Stimulated activated CD4-positive, alpha-beta T cell treated with anti-CD3 and anti-CD28 coated beads, Interleukin-2, amount 100 ng/mL, for 4 hours (primary cell): ENCODE measurements at places on chromosomes 2 and 18.

- peak; percentile 1 for DNase-seq
These were observed 540.1 kb downstream of the NRXN1 start for GRCh38 chr2:50491541-50492476.

DNA sequence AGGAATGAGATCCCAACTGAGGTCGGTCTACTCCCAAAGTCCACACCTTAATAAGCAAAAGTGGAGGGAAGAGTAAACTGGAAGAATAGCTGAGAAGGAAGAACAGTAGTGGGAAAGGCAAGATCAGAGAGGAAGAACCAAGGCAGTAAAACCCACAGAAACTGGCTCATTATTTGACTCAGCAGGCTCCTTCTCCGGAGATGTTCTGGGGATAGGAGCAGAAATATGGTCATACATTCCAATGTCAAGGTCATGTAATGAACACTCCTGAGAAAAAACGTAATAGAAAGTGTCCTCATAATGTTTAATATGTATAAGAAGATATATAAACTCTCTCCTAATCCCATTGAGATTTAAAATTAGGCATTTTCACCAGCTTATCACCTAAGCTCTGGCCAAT lies 39.5 kb downstream of the STK39 start:
- no peak for DNase-seq

- no peak for DNase-seq
These were observed 736.8 kb upstream of the SALL3 start for GRCh38 chr18:78242806-78243205.

DNA sequence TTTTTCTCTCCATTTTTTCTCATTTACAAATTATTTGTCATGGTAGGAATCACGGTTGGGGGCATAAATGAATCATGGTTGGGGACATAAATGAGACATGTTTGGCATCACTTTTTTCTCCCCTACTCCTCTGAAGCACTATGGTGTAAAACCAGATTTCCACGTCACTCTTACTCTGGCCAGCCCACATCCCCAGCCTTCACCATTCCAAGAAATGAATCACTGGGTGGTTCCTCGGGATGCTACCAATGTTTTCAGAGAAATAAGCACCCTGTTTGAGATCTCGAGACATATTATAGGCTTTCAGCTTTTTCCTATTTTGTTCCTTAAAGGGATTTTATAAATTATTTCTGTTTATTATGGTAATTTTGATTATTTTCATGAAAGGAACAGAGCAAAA lies 155.0 kb upstream of the SLC8A1 start:
- DNase-seq: no peak

- DNase-seq: no peak
These were observed 25.9 kb downstream of the MALT1 start for GRCh38 chr18:58697146-58697545.

GRCh38 chr2:57965961-57966360 lies 80.6 kb upstream of the VRK2 start:
- DNase-seq: no peak

DNA sequence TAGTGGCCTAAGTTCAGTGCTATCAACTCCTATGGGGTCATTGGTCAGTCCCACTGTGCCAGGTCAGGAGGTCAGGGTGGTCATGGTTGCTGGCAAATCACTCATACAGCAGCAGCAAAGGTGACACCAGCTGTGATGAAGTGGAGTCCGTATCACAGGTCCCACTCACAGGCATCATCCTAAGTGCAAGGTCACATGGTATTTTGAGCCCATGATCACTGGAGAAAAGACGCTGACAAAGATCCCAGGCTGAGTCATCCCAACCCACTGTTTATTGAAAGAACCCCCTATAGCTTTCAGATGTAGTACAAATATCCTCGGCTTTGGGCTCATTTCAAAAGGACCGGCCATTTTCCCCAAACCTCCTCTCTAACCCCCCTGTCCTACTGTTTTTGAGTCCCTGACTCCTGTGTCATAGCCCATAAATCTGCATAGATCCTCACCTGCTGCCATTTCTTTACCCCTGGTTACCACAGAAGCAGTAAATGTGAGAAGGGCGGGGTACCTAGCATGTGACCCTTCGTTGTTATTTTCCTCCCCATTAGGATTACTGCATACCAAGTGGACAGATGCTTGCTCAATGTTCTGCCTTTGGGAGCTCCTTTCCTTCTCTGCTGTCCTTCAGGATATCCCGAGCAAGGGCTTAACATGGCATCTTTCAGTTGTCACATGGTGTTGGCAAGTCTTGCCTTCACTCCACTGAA lies 107.7 kb downstream of the COL6A3 start:
- DNase-seq: no peak

DNA sequence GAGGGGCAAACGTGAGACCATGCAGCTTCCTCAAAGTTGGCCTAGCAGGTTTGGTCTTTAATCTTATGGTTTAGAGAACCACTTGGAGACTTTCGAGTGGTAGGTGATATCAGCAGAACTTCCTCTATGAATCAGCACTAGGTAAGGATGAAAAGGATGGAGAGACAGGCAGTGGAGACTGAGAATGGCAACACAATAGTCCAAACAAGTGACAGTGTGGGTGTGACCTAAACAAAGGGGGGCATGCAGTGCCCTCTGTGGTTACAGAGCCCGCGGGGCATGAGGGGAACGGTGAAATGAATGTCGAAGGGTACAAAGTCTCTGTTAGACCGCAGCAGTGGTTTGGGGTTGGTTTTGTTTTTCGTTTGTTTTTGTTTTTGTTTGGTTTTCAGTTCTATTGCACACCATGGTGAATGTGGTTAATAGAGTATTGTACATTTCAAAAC lies 143.9 kb downstream of the L3MBTL4 start:
- DNase-seq: no peak

DNA sequence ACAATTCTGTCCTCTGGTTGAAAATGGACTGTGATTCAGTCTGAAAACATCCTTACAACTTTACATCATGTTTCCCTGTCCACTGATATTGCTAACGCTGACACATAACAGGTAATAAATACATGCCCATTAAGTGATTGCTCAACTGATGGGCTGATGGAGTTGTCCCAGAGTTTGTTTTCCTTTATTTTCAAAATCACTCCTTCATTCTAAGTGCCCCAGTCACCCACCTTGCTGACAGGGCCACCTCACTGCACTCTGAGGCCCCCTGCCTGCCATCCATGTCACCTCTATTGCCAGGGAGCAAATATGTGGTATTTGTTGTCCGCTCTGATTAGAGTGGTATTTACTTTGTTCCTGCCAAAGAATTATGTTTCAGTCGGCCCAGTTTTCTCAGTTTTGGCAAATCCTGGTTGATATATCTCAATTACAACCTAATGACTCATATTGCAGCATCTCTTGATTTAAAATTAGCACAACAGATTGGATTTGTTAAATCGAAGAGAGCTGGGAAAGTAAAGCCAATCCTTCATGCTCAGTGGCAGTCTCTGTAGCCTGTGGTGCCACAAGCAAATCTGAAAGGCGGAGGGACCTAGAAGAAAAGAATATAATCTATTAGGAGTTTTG lies 105.1 kb downstream of the RDH14 start:
- DNase-seq: no peak

- no peak for DNase-seq
These were observed 116.6 kb upstream of the SMIM21 start for GRCh38 chr18:75544051-75544481.

- DNase-seq: no peak
These were observed 17.7 kb downstream of the TUBB6 start for GRCh38 chr18:12325726-12326245.

GRCh38 chr2:133407341-133407740 lies 160.9 kb downstream of the NCKAP5 start:
- DNase-seq: no peak

DNA sequence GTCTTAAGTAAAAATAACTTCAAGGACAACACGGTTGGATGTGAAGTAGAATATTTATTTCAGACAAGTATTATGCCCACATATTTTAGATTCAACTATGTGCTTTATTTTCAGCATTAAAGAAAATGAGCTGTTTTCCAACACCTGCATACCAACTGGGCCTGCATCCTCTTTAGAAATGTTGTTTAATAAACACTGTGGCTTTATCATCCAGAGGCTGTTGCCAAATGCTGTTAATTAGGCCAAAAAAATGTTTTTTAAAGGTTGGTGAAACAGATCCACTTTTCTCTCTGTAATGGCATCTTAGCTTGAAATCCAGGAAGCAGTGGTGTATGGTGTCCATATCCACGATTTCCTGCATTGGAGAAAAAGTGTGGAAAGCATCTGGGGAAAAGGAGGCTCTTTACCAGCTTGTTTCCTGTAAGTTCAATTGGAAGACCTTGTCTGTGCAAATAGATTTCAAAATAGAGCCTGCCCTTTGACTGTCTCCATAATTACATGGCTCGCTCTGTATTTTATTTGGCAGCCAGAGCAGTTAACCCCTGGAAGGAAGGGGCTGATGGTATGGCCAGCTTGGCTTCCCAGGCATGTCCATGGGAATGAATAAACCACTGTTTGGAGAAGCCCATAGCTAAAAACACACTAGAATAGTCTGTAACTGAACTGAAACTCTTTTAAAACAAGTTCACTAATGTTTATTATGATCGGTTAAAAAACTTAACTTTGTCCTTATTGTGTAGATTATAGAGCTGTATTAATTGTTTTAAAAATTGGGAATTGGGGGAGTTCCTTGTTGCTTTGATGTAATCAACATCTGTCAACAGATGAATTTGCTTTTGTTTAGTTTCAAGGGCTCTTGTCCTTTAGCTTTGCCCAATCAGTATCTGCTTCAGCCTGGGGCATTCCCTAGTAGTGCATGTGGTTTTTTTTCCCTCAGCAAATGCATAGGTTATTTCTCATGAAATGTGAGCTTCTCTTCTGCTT lies 33.0 kb upstream of the DLX1 start:
- DNase-seq: no peak

DNA sequence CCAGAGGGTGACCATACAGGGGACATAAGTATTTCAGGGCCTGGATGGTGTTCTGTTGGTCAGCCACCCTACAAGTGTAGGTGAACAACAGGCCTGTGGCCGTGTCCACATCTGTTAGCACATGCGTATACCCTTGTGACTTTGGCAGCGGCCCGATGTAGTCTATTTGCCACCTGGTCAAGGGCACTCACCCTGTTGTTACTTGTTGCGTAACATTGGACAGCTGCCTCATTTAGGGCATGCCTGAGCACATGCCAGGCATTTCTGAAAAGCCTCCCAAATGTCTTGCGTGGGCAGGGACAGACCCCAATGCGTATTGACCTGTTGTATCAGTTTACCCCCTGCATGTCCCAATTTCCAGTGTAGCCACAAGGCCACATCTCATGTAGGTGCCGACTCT lies 235.0 kb downstream of the MBD5 start:
- no peak for DNase-seq

- DNase-seq: no peak
These were observed 17.1 kb downstream of the EDAR start for GRCh38 chr2:108971661-108972566.

GRCh38 chr2:125398738-125399524 lies 1257.0 kb upstream of the GYPC start:
- no peak for DNase-seq

DNA sequence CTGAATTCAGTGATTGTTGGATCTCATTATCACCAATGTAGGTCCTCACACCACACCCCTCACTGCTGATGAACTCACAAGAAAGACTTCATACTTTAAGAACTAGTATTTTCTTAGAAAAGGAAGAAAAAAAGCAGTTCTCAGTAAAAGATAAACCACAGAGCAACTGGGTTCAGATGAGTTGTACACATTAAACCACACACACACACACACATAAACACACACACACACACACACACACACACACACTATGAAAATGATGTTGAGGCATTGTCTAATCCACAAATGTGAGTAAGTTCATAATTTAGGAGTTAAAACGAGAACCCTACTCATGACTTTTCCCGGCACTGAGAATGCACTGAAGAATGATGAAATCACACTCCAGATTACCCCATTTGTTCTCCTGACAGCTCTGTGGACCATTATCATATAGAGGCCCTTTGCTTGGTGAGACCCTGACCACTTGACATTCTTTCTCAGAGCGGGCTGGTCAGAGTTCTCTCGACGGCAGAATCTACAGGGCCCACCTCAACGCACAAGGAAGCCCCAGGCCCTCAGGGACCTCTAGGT lies 106.2 kb downstream of the BCL2 start:
- peak; percentile 25 for DNase-seq

- no peak for DNase-seq
These were observed 510.8 kb downstream of the TRIB2 start for GRCh38 chr2:13227578-13227977.

DNA sequence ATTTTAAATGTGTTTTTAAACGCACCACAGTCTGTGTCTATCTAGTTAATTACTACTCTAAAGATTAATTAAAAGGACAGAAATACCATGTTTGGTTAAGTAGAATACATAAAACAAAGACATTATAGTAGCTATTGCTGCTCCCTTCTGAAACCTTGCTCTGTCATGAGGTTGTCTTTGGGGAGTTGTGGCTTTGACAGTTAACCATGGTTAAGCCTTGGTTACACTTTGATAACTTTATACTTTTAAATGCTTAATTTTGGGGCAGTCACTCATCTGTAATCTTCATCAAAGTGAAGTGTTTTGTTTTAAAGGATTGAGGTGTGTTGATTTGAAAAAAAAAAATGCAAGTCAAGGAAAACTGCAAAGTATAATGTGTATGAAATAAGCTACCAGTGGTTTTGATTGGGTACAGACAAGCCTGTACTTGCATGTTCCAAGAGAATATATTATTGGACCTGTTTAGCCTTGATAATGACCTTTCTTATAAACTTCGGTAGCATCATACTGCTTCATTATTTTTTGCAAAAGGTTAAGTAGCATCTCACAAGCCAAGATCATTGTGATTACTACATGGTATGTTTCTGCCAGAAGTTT lies 29.8 kb upstream of the TBR1 start:
- DNase-seq: no peak

GRCh38 chr2:241130316-241130715 lies 19.0 kb downstream of the PASK start:
- no peak for DNase-seq

DNA sequence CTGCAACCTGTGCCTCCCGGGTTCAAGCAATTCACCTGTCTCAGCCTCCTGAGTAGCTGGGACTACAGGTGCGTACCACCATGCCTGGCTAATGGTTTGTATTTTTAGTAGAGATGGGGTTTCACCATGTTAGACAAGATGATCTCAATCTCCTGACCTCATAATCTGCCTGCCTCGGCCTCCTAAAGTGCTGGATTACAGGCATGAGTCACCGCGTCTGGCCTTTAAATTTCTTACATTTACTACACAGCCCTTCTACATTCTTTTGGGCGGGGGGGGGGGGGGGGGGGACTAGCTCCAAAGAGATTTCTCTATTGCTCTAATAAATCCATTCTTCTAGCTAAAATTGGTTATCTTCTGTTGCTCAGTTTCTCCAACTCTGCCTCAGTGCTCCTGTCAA lies 964.9 kb upstream of the ACVR2A start:
- no peak for DNase-seq
